ENCODE measurements at places on chromosomes 13 and 19.

GRCh38 chr13:113754691-113755090, 4.3 kb upstream of the TMEM255B start:
- DNase-seq: no peak

GRCh38 chr19:47541518-47541917, 26.7 kb upstream of the NAPA start:
- DNase-seq: no peak

GRCh38 chr19:639253-640160, at the start of gene FGF22:
Gene FGF22 (plus strand): TSS chr19:639879. CDS start chr19:639926, 47 bp downstream.
- peak; percentile 82 for DNase-seq

GRCh38 chr19:32265995-32266394, 79.4 kb upstream of the ZNF507 start:
- DNase-seq: no peak

GRCh38 chr19:16342002-16342715, 17.5 kb downstream of the KLF2 start:
- DNase-seq: no peak

GRCh38 chr19:51166846-51167490, 24.9 kb downstream of the SIGLEC7 start:
- DNase-seq: no peak

DNA sequence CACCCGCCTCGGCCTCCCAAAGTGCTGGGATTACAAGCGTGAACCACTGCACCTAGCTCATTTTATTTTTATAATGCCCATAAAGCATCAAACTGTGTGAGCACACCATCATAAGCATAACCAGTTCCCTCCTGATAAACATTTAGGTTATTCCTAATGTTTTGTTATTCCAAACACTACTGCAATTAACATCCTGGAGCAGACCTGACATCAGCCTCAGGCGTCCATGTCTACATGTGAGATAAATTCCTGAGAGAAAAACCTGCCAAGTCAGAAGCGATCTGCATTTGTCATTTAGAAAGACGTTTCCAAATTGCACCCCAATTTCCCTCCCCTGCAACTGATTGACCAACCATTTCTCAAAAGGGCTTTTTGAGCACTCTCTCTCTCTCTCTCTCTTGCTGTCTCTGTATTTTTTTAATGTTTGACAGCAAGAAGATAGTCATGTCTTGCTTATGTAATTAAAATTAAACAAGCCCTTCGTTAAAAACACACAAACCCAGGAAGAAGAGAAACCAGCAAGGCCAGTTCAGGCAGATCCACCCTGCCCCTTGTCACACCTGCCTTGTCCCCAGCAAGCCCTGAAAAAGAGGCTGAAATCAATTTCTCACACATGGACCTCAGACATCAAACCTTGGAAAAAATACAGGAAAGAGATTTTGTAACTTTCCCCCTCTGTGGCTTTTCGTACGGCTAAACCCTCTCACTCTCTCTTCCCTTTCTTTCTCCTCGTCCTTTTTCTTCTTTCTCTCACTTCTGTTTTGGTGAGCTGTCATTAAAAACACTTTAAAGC, 9.9 kb downstream of the LYPD3 start:
- DNase-seq: no peak

GRCh38 chr13:108278466-108278865, 8.9 kb downstream of the TNFSF13B start:
- DNase-seq: no peak

- no peak for DNase-seq
Measured at GRCh38 chr19:42032431-42032830, 37.6 kb downstream of the GRIK5 start.

GRCh38 chr19:33496038-33496895, 25.3 kb downstream of the PEPD start:
- DNase-seq: no peak

- DNase-seq: peak; percentile 81
Measured at GRCh38 chr13:41060724-41061074, 610 bp upstream of the WBP4 start.

- DNase-seq: no peak
Measured at GRCh38 chr13:102466610-102467190, 64.9 kb upstream of the FGF14 start.

- no peak for DNase-seq
Measured at GRCh38 chr19:29813642-29814041, 1.9 kb downstream of the CCNE1 start.

- peak; percentile 47 for DNase-seq
Measured at GRCh38 chr19:3544742-3545668, 6.0 kb downstream of the TEKTIP1 start.

GRCh38 chr19:42251572-42252358, 3.2 kb downstream of the ERF start:
- no peak for DNase-seq

DNA sequence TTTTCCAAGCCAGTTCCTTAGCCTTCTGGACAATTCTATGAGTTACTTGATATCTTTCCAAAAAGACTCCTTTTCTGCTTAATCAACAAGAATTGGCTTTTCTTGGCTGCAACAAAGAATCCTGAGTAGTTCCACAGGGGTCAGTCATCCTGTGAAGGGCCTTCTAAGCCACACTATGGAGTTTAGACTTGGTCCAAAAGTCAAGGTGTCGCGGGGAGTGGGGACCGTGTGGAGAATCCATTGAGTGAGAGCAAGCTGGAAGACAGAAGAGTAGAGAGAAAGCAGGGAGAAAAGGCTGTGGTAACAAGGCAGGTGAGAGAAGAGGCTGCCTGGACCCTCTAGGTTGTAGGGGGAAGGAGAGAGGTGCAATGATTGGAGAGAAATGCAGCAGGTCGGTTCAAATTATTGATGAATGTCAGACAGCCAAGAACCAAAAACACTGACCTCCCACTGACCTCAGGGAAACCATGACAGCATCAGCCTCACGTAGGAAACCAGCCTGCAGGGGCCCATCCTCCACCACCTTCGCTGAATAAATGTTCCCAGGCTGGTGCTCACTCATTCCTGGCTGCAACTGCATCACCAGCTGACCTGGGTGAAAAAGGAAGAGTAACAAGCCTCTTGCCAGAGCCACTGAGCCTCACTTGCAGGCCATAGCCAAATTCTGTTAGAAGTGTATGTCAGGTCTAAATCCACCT, 7.1 kb upstream of the IFT88 start:
- no peak for DNase-seq

- DNase-seq: no peak
Measured at GRCh38 chr19:16224293-16225045, 26.8 kb downstream of the AP1M1 start.

- no peak for DNase-seq
Measured at GRCh38 chr13:101915331-101915730, 462.9 kb downstream of the ITGBL1 start.

- DNase-seq: no peak
Measured at GRCh38 chr13:77846173-77846572, 72.5 kb downstream of the EDNRB start.

- no peak for DNase-seq
Measured at GRCh38 chr13:27534108-27534980, 84.0 kb upstream of the MTIF3 start.
